Fibroblast of skin of abdomen (primary cell): ENCODE measurements at places on chromosomes 3 and 15.

GRCh38 chr3:37024092-37024491 is 30.8 kb downstream of the MLH1 start:
- peak; percentile 14 for DNase-seq

GRCh38 chr3:100127792-100128191 is 13.5 kb upstream of the FILIP1L start:
- DNase-seq = no peak

DNA sequence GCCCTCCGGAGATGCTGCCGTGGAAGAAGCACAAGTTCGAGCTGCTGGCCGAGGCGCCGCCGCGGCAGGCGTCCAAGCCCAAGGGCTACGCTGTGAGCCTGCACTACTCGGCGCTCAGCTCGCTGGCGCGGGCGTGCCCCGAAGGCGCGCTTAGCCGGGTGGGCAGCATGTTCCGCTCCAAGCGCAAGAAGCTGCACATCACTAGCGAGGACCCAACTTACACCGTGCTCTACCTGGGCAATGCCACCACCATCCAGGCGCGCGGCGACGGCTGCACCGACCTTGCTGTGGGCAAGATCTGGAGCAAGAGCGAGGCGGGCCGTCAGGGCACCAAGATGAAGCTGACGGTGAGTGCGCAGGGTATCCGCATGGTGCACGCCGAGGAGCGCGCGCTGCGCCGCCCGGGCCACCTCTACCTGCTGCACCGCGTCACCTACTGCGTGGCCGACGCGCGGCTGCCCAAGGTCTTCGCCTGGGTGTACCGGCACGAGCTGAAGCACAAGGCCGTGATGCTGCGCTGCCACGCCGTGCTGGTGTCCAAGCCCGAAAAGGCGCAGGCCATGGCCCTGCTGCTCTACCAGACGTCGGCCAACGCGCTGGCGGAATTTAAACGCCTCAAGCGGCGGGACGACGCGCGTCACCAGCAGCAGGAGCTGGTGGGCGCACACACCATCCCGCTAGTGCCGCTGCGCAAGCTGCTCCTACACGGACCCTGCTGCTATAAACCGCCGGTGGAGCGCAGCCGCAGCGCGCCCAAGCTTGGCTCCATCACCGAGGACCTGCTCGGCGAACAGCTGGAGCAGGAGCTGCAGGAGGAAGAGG is 1.3 kb downstream of the FAM43A start:
- DNase-seq = peak; percentile 49

- DNase-seq = peak; percentile 75
These were observed 736 bp upstream of the MBNL1 start for GRCh38 chr3:152267831-152268554.

- DNase-seq = peak; percentile 34
These were observed 503 bp downstream of the HLTF start for GRCh38 chr3:149085828-149086231.

- DNase-seq = peak; percentile 82
These were observed 6.6 kb downstream of the GPX1 start for GRCh38 chr3:49351521-49352011.

DNA sequence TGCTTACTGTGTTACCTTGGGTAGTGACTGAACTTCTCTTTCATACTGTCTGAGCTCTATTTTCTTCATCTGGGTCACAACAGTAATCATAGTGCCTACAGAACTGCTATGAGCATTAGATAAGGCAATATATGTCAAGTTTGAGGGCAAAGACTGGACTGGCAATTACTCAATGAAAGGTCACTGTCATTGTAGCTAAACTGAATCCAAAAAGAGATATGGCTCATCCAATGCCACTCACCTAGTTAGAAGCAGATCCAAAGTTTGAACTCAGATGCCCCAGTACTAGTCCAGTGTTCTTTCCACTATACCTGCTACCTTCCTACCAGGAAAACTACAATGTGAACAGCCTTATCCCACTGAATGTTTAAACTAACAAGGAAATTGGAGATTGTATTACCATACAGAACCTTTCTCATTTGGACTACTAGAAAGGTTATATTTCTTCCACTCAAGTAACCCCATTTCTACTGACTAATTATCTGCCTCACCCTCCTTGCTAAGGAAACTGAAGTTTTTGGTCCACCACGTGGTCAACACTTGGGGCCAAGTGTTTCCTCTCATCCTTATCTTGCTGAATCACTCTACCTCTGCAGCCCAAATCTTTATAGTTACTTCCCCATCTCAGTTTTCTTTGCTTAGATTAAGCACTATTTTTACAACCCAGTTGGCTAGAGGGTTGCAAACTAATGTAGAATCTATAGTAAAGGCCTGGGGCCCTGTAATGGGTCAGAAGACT is 202.3 kb upstream of the LPP start:
- no peak for DNase-seq

DNA sequence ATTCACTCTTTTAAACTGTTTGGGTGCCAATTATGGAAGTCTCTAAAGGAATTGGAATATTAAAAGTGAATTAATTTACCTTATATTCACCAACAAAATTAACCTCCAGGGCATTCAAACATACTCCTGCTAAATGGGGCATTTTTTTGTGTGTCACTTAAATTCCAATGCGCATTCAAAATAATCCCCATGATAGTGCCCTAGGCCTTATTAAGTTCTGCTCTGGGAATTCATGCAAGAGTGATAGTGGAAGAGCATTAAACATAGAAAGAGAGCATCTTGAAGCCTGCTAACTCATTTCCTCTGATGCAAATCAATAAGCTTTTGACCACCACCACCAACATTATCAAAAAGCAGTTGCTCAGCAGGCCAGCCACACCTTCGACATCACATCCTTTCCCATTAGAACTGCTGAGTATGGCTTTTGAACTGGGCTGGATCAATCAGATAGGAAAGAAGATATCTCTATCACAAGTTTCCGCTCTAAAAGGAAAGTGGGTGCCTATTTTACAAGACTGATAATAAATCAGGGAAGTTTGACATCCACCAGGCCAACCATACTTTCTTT is 156.7 kb downstream of the TMCO5A start:
- no peak for DNase-seq

GRCh38 chr3:123949641-123950040 is 11.4 kb downstream of the CCDC14 start:
- DNase-seq = peak; percentile 83

DNA sequence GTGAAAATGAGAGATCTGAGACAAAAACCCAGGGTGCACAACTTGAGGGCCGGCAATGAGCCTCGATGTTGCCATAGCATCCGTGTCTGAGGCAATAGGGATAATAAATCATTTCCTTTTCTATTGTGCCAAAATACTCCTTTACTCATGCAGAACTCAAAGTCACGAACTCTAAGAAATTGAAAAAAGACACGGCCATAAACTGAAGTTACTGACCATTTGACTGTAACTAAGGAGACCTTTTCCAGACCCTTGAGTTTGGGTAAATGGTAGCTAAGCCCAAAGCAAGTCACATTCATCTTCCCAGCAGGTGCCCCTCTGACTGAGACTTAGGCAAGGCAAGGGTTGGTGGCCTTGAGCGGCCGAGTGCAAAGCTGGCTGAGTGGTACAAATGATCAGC is 141.2 kb upstream of the SLCO3A1 start:
- DNase-seq = no peak

DNA sequence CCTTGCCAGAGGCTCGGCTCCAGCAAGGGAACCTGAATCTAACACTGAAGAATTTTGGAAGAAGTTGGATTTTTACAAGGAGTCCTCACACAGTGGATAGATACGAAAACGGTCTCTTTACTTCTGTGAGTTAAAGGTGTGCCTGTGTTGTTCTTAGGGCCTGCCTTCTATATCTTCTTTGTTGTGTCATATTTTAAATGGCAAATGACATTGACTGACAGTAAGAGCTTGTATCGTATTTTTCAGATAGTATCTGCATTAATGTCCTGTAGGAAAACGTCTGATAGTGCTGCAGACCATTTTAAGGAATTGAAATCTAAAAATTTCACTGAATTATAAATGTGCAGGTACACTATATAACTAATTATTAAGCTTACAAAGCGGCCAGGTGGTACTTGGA is 56.3 kb downstream of the PTPRG start:
- DNase-seq = no peak

DNA sequence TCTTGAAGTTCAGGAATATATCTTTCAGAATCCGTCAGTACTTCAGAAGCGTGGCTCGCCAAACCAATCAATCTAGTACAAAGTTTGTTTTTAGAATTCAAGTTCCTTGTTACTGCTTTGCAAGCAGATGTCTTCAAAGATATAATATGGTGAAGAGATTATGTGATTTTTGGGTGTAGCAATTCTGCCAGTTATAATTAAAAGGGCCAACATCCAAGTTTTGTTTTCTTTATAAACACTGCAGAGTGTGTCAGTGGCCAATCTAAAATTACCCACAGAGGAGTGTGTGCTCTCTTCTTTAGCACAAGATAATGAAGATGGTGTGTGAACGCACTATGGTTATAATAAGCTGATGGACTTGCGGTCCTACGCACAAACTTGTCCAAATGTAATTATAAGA is 493.6 kb upstream of the MDFIC2 start:
- no peak for DNase-seq

- no peak for DNase-seq
These were observed 122.8 kb upstream of the LPP start for GRCh38 chr3:188031121-188031520.

DNA sequence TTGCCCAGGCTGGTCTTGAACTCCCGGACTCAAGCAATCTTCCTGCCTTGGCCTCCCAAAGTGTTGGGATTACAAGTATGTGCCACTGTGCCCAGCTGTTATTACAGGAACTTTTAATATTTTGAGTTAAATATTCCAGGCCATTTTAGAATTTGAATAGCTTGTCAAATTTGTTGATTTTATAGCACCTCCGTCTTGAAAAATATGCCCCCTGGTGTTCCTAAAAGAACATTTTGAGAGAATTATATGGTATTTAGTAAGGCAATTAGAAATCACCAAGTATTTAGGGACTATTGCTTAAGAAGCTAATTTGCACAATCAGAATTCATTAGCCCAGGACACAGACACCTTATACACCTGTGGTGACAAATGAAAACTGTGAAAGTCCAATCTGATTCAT is 23.7 kb downstream of the PDE8A start:
- no peak for DNase-seq

DNA sequence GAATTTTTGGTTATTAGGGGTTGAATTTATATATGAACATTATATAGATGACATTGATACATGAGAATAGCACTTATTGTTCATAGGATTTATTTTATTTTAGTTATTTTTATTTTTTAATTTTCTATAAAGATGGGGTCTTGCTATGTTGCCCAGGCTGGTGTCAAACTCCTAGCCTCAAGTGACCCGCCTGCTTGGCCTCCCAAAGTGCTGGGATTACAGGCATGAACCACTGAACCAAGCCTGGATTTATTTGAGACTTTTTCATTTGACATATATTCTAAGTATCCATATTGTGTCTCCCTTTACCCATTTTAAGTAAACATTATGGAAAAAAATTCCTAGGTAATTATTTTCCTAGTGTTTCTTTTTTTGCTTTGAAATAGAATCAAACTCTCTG is 12.5 kb downstream of the PAQR9 start:
- no peak for DNase-seq

DNA sequence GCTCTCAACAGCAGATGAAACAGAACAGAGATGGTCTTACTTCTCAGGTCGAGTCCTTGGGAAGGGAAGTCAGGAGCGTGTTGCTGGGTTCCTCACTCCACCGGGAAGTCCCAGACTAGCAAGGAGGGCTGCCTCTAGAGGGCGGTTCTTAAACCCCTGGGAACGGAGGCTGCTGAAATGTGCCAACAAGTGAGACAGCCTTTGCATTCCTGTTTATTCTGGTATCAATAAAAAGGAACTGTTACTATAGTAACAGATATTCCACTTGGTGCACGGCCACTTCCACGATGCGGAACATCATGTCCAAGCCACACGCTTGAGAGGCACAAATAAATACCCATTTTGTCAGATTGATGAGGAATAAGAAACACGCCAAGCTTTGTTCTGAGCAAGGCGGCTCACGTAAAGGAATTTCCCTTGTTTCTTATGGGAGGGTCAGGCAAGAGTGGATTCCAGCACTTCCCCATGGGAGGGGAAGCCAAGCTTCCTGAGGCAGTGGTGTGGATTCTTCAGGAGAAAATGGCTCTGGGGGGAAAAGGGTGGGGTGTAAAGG is at the start of gene FAM107A:
Gene FAM107A (minus strand): TSS at position 123 of the 553 bp plus-strand sequence. CDS start 7,531 bp downstream, outside the sequence.
- DNase-seq = peak; percentile 42

- no peak for DNase-seq
These were observed 112.2 kb downstream of the OXNAD1 start for GRCh38 chr3:16377196-16377595.

DNA sequence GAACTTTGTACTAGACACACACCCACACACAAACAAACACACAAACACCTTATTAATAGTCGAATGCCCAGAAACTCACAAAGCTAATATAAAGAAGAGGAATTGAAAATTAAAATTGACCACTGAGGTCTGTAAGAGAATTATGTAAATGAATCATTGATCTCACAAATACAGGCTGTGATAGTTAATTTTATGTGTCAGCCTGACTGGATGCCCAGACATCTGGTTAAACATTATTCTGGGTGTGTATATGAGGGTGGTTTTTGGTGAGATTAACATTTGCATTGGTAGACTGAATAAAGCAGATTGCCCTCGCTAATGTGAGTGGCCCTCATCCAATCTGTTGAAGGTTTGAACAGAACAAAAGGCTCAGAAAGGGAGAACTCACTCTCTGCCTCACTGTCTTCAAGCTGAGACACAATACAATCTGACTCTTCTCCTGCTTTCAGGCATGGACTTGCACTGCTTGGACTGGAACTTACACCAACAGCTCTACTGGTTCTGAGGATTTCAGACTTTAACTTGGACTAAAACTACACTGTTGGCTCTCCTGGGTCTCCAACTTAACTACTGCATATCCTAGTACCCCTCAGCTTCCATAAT is 199.4 kb upstream of the TTC14 start:
- no peak for DNase-seq

GRCh38 chr3:68802111-68802870 is 130.1 kb downstream of the TAFA4 start:
- no peak for DNase-seq

- peak; percentile 65 for DNase-seq
These were observed 5.1 kb upstream of the HAPLN3 start for GRCh38 chr15:88900309-88900981.

GRCh38 chr15:67506775-67507747 is 13.9 kb upstream of the C15orf61 start:
- DNase-seq = peak; percentile 68
